Frontal cortex (tissue), 4 donors: ENCODE measurements at places on chromosomes 6 and 20. TPM values are rescaled to one million over a fixed set of nuclear protein-coding genes. Genes with fewer than 3 reads are reported as not detected.

The PRPH2 gene
- 6.1 TPM for total RNA-seq

The LINC00237 gene
- total RNA-seq, result 0.82 TPM

The GID8 gene
- 57.1 TPM for total RNA-seq

The ATP6V1G2 gene
- 54.6 TPM for total RNA-seq

The COL12A1 gene
- 22.8 TPM for total RNA-seq

DNA sequence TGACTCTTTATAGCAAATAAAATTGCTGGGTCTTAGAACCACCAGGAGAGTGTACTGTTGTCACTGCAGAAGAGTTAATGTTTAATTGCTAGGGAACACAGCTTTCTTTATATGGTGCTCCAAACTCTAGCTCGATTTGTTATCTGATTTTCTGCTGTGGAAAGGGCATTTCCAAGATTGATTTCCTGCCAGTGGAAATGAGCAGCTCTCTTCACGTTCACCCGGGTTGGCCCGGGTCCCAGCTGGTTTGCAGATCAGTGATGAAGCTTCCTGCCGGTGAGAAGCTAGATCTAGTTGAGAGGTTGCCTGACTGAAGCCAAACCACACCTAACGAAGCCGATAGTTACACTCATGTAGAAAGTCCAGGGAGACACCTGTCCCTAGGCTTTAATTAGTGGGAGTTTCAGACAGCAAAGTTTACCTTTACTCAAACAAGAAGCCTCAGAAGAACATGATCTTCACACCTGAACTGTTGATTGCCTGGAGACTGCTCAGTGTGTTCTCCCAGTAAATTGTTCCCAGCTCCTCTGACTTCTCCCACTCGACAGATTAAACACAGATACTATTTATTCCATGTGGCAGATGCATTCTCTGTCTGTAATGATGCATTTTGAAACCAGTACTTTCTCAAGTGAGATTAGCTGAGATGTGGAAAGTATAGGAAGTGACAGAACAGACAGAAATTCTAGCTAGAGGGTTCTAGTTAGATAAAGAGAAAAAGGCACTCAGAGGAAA lies 27.8 kb downstream of the PAQR8 start:
- DNase-seq, result no peak

DNA sequence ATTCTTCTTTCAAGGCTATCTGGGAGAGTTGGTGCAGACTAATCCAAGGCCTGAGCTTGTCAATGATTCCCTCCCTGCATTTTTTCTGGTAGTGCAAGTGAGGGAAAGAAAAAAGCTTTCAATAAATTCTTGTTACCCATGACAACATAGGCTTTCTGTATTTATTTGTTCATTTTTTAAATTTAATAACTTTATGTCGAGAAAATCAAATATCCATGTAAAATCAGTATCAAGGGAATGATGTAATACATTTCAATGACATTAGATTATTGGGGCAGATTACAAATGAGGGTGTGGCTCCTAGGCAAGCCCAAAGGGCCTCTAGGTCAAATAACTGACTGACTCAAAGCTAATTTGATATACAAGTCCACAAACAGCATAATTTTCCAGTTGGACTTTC lies 104.0 kb downstream of the GJA1 start:
- DNase-seq, result no peak

DNA sequence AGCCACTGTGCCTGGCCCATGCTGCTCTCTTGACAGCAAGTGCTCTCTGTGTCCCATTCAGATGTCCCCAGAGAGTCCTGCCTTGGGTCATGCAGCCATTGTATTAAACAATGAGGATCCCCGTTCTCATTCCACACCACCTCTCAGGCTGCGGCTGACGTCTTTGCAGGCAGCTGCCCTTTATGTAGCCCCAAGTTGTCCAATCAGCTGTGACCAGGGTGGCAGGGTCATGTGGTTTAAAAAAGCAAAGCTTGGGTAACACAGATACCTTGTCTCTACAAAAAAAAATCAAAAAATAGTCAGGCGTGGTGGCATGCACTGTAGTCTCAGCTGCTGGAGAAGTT lies 13.2 kb downstream of the GCNT2 start:
- no peak for DNase-seq

- no peak for DNase-seq
Measured at GRCh38 chr6:111301946-111302345, 181.1 kb downstream of the REV3L start.

- no peak for DNase-seq
Measured at GRCh38 chr6:154247119-154247861, 109.3 kb downstream of the IPCEF1 start.

- DNase-seq, result no peak
Measured at GRCh38 chr20:4546342-4546741, 175.4 kb upstream of the PRND start.

GRCh38 chr6:41644297-41644879 lies 6.1 kb downstream of the MDFI start:
- no peak for DNase-seq

DNA sequence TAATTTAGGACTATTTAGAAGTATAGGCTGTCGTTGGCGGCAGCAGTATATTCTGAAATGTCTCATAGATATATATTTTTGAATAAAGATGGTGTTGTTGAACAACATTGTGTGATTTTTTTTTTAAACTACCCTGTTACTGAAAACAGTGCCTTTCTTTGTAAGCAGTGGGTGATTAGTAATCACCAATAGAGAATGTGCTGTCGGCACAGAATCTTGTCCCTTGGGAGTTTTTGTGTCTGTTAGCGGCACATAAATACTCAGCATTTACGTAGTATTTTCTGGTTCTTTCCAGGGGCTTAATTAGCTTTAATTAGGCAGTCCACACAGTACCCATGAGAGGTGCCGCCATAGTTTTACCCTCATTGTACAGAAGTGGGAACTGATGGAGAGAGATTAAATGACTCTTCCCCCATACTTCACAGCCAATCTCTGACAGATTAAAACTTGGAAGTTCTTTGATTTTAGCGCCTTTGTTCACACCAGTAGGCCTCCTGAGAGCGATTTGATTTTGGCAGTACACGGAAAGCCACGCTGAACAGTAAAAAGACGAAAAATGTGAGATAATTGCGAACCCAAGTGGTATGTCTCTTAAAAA lies 58.8 kb downstream of the RPRD1B start:
- DNase-seq, result no peak
